ENCODE measurements at places on chromosomes 2 and 18.

DNA sequence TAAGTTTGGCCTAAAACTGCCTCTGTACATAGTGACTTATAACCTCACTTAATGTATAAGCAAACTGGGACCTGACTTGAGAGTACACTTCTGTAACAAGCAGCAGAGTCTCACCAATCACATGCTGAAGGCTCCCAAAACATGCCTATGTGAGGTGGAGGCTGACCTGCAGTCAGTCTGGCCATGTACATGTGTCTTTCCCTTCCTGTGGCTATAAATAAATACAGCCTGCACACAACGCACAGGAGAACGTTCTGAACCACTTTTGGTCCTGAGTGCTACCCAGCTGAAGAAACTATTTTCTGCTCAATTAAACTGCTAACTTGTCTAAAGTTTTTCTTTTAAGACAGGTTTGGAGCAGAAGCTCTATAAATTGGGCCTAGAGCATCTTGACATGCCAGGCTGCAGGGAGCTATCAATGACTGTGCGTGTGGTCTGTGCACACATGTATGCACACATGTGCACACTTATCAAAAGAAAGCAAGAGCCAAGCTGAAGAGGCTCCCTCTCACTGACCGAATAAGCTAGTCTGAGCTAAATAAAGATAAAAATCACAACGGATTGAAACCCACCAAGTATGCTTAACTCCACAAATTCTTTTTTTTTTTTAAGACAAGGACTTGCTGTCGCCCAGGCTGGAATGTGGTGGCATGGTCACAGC lies 15.0 kb downstream of the RNASEH1 start:
- no peak overlapping the region for H3K4me3 ChIP-seq
- no peak for DNase-seq
- peaks cover 4% of the 10 kb centered on the region for H3K4me1 ChIP-seq
- H3K27me3 ChIP-seq = no peaks in the 10 kb centered on the region
- H3K27ac ChIP-seq = no peak overlapping the region
- H3K36me3 ChIP-seq = peaks cover 62% of the 10 kb centered on the region

DNA sequence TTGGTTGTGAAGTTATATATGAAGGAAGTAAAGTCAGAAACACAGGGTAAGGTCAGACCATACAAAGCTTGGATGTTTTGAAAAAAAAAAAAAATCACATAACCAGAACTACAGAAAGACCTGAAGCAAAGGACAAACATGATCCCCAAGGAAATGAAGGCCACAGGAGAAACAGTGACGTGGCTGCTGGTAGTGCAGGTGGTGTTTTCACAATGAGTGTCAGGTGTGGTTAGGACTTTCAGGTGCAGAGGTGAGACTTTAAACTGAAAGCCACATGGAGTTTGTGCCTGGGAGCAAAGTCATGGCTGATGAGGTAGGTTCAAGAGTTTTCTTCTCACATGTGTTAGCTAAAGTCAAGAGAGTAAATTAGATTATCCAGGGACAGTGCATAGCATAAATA lies 270.7 kb downstream of the PIEZO2 start:
- H3K27ac ChIP-seq = no peak overlapping the region
- no peak for DNase-seq
- H3K36me3 ChIP-seq = no peaks in the 10 kb centered on the region
- no peaks in the 10 kb centered on the region for H3K4me1 ChIP-seq

GRCh38 chr2:238370823-238371372 lies 50.6 kb downstream of the TRAF3IP1 start:
- H3K4me1 ChIP-seq = peaks cover 3% of the 10 kb centered on the region
- H3K36me3 ChIP-seq = no peaks in the 10 kb centered on the region
- DNase-seq = peak; percentile 30
- no peak overlapping the region for H3K4me3 ChIP-seq

DNA sequence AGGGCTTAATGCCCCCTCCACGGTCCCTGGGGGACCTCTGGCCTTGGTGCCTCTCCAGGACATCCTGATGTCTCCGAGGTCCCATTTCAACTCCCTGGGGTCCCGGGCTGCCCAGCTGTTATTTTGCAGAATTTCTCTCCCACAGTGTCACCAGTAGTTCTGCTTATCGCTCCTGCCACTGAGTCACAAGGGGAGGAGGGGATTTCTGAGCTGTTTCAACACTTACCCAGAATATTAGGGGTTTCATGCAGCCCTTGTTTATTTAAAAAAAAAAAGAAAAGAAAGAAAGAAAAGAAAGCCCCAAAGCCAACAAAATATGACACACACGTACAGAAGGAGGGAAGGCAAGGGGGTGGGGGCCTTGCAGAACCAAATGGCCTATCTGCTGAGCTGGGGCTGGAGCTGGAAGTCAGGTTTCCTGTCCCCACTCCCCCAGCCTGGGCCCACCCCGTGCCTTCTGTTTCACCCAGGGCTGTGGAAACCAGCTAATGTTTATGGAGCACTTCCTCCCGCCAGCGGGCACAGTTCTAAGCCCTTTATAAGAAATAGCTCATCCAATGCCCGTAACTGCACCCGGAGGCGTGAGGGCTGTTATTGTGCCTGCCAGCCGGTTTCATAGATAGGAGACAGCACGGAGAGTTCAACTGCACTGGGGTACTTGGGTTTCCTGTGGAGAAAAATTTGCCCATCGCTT lies 8.4 kb upstream of the ARID5A start:
- DNase-seq = no peak
- peak overlapping the region; percentile 88 for H3K27ac ChIP-seq
- peaks cover 88% of the 10 kb centered on the region for H3K4me1 ChIP-seq
- no peaks in the 10 kb centered on the region for H3K36me3 ChIP-seq
- H3K4me3 ChIP-seq = peak overlapping the region; percentile 59

- H3K27me3 ChIP-seq = peaks cover 18% of the 10 kb centered on the region
- H3K4me3 ChIP-seq = no peak overlapping the region
- no peak overlapping the region for H3K27ac ChIP-seq
- no peaks in the 10 kb centered on the region for H3K36me3 ChIP-seq
- no peak for DNase-seq
Measured at GRCh38 chr2:69222953-69223658, 163.9 kb downstream of the GFPT1 start.

GRCh38 chr18:78427081-78427480 lies 552.5 kb upstream of the SALL3 start:
- no peaks in the 10 kb centered on the region for H3K27me3 ChIP-seq
- H3K4me1 ChIP-seq = no peaks in the 10 kb centered on the region
- H3K36me3 ChIP-seq = no peaks in the 10 kb centered on the region
- no peak for DNase-seq
- H3K4me3 ChIP-seq = no peak overlapping the region

GRCh38 chr2:20649576-20649975 lies 1.3 kb downstream of the HS1BP3 start:
- no peak for DNase-seq
- peaks cover 15% of the 10 kb centered on the region for H3K4me1 ChIP-seq
- H3K36me3 ChIP-seq = no peaks in the 10 kb centered on the region
- H3K27me3 ChIP-seq = peaks cover 2% of the 10 kb centered on the region
- no peak overlapping the region for H3K27ac ChIP-seq
- H3K4me3 ChIP-seq = peak overlapping the region; percentile 87

DNA sequence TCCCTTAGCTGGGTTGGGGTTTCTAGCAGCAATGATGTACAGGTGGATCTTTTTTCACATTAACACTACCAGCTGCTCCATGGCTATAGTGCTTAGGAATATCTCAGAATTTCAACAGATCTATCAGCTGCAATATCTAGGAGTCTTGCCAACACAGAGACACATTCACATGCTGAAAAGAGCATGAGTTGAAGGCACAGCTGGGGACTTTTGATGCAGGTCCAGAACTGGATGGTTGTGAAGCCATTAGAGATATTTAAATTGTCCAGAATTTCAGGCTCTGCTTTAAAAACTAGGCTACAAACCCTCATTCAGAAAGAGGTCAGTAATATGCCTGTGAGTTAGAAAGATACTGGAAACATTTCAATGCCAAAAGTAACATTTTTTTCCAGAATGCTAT lies 122.2 kb upstream of the CCDC195 start:
- DNase-seq = no peak
- H3K27me3 ChIP-seq = no peaks in the 10 kb centered on the region
- H3K27ac ChIP-seq = no peak overlapping the region
- H3K4me1 ChIP-seq = no peaks in the 10 kb centered on the region
- peaks cover 93% of the 10 kb centered on the region for H3K36me3 ChIP-seq

DNA sequence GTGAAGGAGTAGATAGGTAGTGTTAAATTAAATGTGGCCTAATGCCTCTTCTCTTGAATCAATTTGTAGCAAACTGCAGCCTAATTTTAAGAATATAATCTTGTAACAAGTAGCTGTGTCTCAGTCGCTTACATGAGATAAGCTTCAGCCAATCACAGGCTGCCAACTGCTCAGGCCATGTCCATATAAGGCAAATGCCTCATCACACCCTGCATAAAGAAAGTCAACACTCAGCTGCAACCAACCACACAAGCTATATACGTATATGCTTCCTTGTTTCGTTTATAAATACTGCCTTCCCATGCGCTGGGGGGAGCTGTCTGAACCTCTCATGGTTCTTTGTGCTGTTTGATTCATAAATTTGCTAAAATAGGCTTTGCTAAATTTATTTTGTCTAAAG lies 476.3 kb downstream of the TRIB2 start:
- H3K27ac ChIP-seq = no peak overlapping the region

- H3K4me1 ChIP-seq = peaks cover 2% of the 10 kb centered on the region
- peaks cover 26% of the 10 kb centered on the region for H3K27me3 ChIP-seq
- no peak overlapping the region for H3K27ac ChIP-seq
- no peak for DNase-seq
- no peak overlapping the region for H3K4me3 ChIP-seq
Measured at GRCh38 chr2:28962505-28962904, 18.6 kb upstream of the TOGARAM2 start.

- no peak overlapping the region for H3K27ac ChIP-seq
- H3K36me3 ChIP-seq = no peaks in the 10 kb centered on the region
- peaks cover 32% of the 10 kb centered on the region for H3K27me3 ChIP-seq
- no peak for DNase-seq
- no peaks in the 10 kb centered on the region for H3K4me1 ChIP-seq
Measured at GRCh38 chr2:64515086-64515485, 9.0 kb upstream of the AFTPH start.

DNA sequence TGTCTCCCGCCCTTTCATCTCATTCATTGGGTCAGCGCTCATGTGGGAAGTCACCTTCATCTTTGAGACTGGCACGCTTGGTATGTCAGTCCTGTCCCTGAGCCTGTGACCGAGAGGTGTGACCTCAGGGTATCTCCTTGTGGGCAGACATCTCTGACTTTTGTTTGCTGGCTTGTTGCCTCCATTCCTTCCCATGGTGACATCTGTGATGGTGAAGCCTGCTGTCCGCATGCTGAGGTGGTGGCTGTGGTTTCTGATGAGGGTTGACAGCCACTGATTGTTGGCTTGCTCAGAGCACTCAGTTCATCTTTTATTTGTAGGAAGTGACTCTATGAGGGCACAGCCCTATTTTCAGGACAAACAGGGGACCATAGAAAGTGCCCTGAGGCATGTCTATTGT lies 139.2 kb downstream of the SLC4A3 start:
- no peaks in the 10 kb centered on the region for H3K36me3 ChIP-seq
- DNase-seq = no peak
- H3K4me3 ChIP-seq = no peak overlapping the region
- H3K27me3 ChIP-seq = no peaks in the 10 kb centered on the region

DNA sequence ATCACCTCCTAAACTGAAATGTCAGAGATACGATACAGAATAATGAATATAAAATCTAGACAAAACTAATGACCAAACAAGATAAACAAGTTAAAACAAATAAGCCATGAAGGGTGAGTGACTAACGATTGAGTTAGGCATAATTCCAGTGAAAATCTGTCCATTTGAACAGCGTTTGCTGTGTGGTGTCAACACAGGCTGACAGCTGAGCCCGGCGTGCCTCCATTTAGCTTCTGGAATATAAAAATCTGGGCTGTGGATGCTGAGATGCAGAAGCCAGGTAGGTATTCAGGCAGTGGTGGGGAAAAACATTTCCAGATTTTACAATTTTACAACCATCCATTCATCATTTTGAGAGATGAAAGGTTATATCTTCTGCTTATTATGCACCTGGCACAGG lies 2041.4 kb upstream of the CELF4 start:
- H3K36me3 ChIP-seq = no peaks in the 10 kb centered on the region
- DNase-seq = no peak
- no peak overlapping the region for H3K27ac ChIP-seq
- no peaks in the 10 kb centered on the region for H3K27me3 ChIP-seq

DNA sequence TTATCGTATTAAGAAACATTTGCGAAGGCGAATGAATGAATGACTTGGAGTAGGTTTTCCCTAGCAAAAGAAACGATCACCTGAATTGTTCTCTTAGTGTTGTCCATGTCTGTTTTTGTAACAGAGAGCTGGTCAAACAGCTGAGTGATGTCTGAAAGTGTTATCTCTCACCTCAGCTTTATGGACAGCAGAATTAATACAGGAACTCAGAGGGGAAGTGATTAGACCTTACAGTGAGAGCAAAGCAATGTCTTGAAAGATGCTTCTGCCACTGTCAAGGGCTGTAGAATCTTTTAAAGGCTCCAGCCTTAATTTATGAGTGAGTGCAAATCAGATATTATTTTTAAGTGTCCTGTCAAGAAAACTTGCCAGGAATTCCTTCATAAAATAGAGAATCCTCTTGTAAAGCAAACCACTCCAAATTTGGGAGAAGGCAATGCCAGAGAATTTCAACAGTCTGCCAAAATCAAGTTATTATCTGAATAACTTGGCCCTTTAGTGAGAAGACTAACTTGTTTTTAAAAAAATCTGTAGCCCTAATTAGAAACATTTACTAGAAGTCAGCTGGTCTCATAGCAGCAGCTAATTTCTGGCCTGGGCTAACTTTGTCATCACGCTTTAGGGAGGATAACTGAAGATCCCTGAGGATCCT lies 60.7 kb downstream of the CDC42EP3 start:
- H3K4me1 ChIP-seq = peaks cover 12% of the 10 kb centered on the region
- H3K4me3 ChIP-seq = no peak overlapping the region
- H3K36me3 ChIP-seq = no peaks in the 10 kb centered on the region
- H3K27me3 ChIP-seq = peaks cover 10% of the 10 kb centered on the region
- no peak overlapping the region for H3K27ac ChIP-seq

DNA sequence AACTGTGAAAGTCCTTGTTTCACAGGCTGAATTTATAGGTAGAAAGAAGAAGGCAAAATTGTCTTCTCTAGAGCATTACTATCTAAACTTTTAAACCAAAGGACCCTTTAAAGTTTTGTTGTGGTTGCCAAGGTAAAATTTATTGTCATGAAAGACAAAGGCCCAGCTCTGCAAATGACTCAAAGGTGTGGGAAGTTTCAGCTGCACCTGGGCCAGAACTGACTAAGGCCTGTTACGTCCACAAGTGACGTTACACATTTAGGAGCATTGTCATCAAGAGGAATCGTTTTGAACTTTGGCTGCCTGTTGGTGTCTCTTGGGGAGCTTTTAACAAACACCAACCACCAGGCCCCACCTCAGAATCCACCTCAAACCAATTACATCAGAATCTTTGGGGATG lies 8.1 kb upstream of the DSC3 start:
- H3K4me3 ChIP-seq = no peak overlapping the region
- no peaks in the 10 kb centered on the region for H3K4me1 ChIP-seq
- no peak for DNase-seq
- no peaks in the 10 kb centered on the region for H3K36me3 ChIP-seq
- H3K27ac ChIP-seq = no peak overlapping the region

GRCh38 chr2:165905269-165905668 lies 48.3 kb downstream of the TTC21B start:
- H3K27ac ChIP-seq = no peak overlapping the region
- no peak for DNase-seq
- H3K4me1 ChIP-seq = peaks cover 10% of the 10 kb centered on the region
- no peak overlapping the region for H3K4me3 ChIP-seq
- peaks cover 28% of the 10 kb centered on the region for H3K36me3 ChIP-seq
- no peaks in the 10 kb centered on the region for H3K27me3 ChIP-seq

- DNase-seq = no peak
- peak overlapping the region; percentile 48 for H3K4me3 ChIP-seq
- H3K27ac ChIP-seq = no peak overlapping the region
Measured at GRCh38 chr2:218369330-218369729, 12.7 kb downstream of the CATIP start.
